NCI-H2081 (cell line): ENCODE measurements at places on chromosomes 13 and 19.

GRCh38 chr13:32121316-32121715 lies 89.7 kb downstream of the FRY start:
- DNase-seq: no peak

DNA sequence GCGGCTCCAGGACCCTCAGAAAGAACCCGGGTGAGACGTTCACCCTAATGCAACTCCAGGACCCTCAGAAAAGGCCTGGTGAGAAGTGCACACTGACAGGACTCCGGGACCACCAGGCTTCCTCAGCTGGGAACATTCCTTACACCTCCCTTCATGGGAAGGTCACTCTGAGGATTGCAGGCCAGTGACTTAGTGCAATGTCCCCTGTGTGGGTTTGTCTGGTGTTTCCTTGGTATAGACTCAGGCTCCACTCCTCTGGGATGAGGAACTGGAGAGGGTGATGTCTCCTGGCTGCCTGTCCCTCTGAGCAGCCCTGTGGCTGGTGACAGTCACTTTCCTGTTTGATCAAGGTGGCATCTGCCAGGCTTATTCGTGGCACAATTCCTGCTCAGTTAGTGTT lies 49.7 kb downstream of the TEX29 start:
- no peak for DNase-seq

GRCh38 chr13:114140906-114141250 lies 8.5 kb upstream of the RASA3 start:
- DNase-seq: no peak

- peak; percentile 5 for DNase-seq
Measured at GRCh38 chr13:91664039-91664438, 265.6 kb downstream of the GPC5 start.

DNA sequence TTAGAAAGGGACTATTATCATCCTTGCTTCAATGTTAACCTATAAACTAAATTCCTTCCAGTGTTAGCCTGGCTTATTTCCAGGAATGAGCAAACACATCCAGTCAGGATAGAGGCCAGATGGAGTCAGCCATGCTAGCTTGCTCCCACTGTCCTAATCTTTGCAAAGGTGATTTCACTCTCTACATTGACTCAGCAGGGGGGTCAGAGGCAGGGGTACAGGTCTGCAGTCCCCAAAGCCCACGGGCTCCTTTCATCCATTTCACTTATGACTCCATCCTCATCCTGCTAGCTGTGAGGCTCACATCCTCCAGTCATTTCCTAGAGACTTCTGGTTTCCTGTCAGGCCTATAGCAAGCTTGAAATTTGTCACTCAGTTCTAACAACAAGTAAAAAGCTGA lies 63.4 kb upstream of the CEACAM8 start:
- no peak for DNase-seq

DNA sequence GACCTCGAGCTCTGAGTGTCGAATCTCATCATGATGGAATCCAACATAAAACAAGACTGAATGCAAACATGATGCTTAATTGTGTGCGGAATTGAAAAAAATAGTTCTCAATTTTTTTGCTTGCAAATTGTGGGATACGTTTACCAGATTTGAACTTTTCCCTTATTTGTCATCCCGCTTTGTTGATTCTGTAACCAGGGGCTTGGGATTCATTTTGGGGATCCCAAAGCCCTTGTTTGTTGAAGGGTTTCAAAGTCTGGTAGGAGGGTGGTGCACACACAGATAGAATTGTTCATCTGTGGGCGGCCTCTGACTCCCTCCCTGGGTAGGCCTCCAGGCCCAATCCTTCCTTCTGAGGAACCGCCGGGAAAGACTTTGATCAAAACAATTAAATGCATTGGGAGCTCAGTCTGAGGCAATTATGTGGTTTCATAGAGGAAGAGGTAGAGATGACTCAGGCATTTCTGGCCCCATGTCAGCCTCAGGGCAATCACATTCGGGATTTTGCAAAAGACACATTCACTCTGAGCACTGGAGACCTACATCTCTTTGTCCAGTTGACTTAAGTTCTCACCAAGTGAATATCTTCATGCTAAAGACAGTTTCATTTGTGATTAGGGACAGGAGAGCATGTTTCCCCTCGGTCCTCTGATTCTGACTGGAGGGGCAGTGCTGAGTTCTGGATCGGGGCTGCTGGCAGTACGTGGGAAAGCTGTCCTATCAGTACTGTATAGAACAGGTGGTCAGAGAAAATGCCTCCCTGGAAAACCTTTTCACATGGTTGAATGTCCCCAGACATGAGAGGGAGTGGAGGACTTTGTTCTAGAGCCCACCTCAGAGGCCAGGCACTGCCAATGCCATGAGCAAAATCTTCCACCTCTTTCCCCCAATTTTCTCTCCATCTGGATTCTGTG lies 27.8 kb upstream of the IGFL4 start:
- no peak for DNase-seq

DNA sequence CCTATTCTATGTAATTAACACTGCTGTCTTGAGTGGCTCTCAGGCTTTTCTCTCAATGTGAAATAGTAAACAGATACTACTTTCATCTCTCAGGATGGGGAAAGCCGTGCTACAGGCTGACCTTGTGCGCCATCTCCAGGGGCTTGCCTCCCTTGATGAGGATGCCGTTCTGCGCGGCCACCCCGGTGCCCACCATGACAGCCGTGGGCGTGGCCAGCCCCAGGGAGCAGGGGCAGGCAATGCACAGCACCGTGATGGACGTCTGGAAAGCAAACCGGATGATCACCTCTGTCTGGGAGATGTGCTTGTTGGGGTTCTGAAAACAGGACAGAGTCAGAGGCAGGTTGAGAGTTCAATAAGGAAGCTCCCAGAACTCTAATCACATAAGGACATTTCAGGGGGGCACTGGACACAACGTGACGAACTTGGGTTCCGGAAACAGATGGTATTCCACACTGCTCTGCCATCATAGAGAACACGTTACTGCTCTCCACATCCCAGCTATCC lies 65.0 kb downstream of the ATP7B start:
- DNase-seq: no peak

DNA sequence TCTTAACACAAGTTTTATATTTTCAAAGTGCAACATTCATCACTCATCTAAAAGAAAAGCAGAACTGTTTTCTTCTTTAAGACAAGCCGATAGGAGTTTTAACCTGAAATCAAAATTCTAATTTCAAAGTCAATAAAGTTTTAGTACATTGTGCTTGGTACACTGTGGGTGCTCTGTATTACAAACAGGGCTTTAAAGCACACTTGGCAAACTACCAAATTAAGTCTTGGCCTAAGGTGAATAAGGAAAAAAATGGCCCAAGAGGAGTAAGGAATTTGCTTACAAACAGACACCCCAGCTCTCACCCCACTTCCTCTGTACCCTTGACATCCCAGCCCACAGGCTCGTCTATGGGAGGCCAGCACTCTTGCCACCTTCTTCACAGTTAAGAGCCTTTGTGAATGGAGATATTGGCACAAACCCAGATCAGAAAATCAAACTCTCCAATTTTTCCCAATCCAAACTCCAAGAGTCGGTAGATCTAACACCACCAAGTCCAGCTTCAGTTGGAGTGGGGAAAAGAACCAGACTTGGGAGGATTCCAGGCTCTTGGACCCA lies 66.0 kb downstream of the ABCC4 start:
- DNase-seq: no peak

DNA sequence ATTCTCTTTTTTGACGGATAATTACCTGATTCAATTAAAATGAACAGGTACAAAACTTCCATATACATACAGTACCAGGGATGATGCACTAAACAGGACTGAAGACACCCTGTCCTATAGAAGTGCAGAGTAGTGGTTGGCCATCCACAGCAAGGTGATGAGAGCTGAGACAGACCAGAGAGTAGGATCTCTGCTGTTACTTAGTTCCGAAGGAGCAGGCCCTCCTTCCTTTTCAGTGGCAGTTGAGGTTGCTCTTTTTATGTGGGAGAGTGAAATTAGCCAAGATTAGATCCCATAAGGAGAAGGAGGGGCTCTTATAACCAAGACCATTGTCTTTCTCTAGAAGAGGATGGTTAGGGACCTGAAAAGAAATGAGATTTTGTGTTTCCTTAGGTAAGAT lies 4.0 kb downstream of the PDS5B start:
- no peak for DNase-seq

DNA sequence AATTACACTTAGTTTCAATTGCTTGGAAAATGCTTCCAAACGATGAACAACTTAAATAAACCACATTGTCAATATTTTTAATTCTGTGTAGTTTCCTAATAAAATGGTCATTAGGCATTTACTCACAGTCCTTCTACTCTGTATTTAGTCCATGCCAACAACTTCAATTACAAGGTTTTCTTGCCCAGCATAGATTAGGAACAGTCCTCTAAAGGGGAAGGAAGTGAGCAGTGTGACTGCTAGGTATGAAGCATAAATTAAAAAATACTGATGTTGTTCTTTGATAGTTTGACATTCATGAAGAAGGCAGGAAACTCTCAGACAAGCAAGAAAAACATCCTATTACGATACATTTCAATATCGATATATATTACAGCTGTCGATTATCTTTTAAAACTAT lies 716.0 kb upstream of the PCDH9 start:
- no peak for DNase-seq

- DNase-seq: peak; percentile 66
Measured at GRCh38 chr19:2867025-2867991, at the start of gene ZNF556. TSS of gene ZNF556 (plus strand) at chr19:2867335. CDS start at chr19:2867422, 87 bp downstream.

DNA sequence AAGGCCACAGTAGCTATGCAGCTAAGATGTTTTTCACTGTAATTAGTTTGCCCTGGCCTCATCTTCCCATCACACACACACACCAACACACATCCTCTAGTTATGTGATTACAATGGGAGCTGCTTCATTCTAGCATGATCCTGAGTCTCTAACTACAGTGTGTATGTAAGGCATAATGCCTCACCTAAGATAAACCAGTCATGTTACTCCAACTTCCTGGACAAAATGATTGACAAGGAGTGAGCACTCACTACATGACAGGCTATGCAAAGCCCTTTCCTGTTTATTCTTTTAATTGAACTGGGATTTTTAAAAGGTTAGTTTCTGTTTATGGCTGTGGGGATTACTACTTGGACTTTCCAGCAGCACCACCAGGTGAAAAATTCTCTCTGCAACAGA lies 400.8 kb upstream of the ATXN8OS start:
- no peak for DNase-seq

GRCh38 chr19:14168259-14168972 lies 32.0 kb upstream of the ASF1B start:
- no peak for DNase-seq

- no peak for DNase-seq
Measured at GRCh38 chr13:99272481-99272880, 14.3 kb upstream of the GPR18 start.

DNA sequence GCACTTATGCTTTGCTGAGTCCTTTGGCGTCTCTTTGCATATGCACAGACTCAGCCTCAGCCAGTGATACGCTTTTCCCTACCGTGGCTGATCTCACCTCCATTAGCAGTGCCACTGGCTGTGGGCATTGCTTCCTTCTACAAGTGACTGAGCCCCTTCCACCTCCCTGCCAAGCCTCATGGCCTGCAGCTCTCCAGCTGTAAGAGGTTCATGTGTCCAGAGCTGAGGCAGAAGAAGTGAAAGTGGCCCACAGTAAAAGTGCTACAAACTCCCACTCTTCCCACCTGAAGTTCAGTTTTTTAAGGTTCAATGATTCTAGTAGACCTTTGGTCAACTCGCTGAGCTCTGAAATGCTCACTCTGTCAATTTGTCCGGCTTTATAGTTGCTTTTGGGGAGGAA lies 44.7 kb downstream of the SMARCA4 start:
- no peak for DNase-seq

- no peak for DNase-seq
Measured at GRCh38 chr13:62194371-62194770, 778.7 kb upstream of the PCDH20 start.

DNA sequence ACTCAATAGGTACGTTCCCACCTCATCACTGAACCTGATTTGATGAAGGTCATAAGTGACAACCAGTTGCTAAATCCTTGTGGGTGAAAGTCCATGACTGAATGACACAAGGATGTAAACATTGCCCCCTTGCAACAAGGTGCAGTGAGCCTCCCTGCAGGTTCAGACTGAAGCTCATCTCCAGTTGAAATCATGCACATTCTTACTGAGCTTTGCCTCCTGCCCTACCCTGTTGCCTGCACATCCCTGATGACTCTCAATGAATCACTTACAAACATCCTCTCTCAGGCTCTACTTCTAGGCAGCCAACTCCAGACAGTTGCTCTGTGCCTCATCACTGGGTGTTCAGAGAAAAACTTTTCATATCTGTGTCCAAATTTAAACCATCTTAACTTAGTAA lies 42.5 kb upstream of the ARGLU1 start:
- no peak for DNase-seq
